ENCODE measurements at places on chromosomes 2 and 18. TPM values are rescaled to one million over a fixed set of nuclear protein-coding genes. Genes with fewer than 3 reads are reported as not detected.

Gene REG3A
- not detected for total RNA-seq

Gene UGT1A10
- not detected for total RNA-seq

Gene MZT2A
- 267 TPM for total RNA-seq

- no peaks in the 10 kb centered on the region for H3K36me3 ChIP-seq
- no peak overlapping the region for H3K27ac ChIP-seq
- no peaks in the 10 kb centered on the region for H3K4me1 ChIP-seq
- H3K4me3 ChIP-seq, result no peak overlapping the region
Measured at GRCh38 chr2:108194409-108195132, 45.2 kb upstream of the SULT1C3 start.

- peaks cover 2% of the 10 kb centered on the region for H3K36me3 ChIP-seq
- H3K27ac ChIP-seq, result no peak overlapping the region
- no peaks in the 10 kb centered on the region for H3K4me1 ChIP-seq
- no peaks in the 10 kb centered on the region for H3K27me3 ChIP-seq
- DNase-seq, result no peak
Measured at GRCh38 chr2:190618030-190618429, 30.9 kb upstream of the NAB1 start.
